CD8-positive, alpha-beta memory T cell (primary cell): ENCODE measurements at places on chromosomes 16 and 17. TPM values are rescaled to one million over a fixed set of nuclear protein-coding genes. Genes with fewer than 3 reads are reported as not detected.

DNA sequence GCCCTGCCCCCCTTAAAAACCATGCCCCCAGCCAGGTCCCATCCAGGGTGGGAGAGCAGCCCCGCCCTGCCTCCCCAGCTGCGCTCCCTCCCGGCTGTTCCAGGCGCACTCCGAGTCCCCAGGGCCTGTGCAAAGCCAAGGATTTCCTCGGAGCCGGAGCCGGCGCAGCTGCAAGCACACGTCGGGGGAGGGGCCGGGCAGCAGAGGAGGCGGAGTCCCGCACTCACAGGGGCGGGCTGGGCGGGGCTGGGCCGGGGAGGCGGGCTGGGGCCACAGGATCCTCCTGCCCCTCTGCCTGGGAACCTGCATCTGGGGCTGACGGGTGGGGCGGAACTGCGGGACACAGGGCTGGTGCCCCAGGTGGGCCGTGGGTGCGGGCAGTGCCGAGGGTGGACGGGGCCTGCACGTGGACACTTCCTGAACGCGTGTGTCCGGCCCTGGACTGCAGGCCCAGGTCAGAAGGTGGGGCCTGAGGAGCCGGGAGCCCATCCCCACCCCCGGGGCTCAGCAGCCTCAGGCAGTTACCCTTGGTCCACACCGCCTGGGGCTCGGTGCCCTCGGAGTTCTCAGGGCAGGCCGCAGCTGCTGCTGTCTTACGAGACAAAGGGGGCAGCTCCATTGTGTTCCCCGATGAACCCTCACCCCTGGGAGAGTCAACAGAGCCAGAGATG is 24.0 kb upstream of the SSTR5 start:
- DNase-seq = no peak

DNA sequence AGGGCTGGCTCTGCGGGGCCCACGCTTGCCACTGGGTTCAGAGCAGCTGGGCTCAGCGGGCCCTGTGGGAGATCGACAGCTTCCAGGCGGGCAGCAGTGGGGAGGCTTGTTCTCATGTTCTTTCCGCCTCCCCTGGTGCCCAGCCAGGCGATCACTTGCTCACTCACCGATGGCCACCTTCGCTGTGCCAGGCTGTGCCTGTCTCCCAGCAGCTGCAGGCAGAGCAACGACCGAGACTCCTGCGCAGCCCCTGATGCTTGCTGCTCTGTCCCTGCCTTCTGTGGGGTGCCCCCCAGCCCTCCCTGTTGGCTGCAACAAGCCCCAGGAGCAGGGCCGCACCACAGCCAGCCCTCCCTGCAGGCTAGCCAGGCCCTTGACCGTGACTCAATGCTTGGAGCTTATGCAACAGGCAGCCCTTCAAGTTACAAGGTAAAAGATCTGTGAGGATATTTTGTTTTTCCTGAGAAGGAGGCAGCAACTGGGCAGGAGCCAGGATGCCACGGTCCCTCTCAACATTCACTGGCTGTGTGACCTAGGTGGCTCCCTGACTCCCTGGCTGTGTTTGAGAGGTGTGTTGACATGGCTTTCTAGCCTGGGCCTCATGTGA is 9.6 kb upstream of the SPNS2 start:
- no peak for DNase-seq

- DNase-seq = no peak
These were observed 12.7 kb downstream of the CALB2 start for GRCh38 chr16:71371237-71371636.

DNA sequence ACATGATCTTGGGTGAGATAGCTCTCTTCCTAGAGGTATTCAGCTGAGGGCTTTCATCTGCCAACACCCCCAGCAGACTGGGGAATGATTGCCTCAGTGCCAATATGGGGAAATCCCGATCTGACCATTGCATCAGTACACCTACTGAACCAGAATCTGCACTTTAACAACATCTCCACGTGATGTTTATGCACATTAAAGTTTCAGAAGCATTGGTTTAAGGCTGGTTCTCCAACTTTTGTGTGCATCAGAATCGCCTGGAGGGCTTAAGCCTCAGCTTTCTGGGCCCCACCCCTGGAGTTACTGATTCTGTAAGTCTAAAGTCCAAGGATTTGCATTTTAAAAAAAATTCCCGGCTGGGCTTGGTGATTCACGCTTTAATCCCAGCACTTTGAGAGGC is 123.6 kb upstream of the MED13 start:
- DNase-seq = no peak

Gene ITGAD
- total RNA-seq = not detected

Gene SEPTIN12
- total RNA-seq = not detected

DNA sequence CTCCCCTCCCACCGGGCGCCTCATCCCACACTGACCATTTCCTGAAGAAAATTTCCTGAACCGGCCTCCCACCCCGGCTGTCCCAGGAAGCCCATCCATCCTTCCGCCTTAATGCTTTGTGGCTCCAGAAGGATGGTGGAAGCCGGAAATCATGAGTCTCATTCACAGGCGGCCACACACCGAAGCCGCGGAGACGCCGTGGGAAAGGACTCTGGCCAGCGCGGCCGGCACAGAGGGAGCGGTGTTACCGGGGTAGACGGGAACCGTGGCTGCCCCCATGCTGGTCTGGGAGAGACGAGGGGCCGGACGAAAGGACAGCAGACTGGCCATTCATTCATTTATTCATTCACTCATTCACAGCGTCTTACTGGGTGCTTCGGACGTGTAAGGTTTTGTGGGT is 326.8 kb downstream of the SEC14L1 start:
- DNase-seq = no peak

DNA sequence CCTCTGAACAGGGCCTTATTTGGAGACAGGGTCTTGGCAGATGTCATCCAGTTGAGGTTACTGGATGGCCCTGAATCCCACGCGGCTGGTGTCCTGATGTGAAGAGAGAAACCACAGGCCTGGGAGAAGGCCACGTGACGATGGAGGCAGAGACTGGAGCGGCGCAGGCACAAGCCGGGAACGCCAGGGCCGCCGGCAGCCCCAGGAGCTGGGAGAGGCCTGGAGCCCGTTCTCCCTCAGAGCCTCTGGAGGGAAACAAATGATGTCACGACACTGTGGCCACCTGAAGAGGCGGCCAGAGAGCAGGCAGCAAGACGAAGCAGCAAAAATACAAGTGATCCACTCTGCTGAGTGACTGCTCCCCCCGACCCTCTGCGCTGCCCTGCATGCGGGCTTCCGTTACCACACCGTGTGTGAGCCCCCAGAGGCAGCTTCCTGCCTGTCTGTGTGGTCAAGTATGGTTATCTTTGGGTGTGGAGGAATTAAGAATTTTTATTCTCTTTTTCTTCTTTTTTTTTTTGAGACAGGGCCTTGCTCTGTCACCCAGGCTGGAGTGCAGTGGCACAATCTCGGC is 11.6 kb downstream of the CD7 start:
- DNase-seq = no peak

DNA sequence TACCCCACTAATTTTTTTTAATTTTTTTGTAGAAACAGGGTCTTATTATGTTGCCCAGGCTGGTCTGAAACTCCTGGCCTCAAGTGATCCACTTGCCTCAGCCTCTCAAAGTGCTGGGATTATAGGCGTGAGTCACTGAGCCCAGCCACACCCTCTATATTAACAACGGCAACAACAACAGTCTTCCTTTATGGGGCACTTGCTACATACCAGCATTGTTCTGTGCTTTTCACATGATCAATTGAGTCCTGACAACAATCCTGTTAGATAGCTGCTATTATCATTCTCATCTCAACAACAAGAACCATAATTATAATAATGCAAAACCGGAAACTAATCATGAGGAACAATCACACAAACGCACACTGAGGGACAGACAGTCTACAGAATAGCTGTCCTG is 12.6 kb upstream of the ARL5C start:
- DNase-seq = no peak

Gene KRTAP4-3
- total RNA-seq = not detected

GRCh38 chr16:66434619-66435430 is 7.7 kb downstream of the BEAN1 start:
- no peak for DNase-seq

DNA sequence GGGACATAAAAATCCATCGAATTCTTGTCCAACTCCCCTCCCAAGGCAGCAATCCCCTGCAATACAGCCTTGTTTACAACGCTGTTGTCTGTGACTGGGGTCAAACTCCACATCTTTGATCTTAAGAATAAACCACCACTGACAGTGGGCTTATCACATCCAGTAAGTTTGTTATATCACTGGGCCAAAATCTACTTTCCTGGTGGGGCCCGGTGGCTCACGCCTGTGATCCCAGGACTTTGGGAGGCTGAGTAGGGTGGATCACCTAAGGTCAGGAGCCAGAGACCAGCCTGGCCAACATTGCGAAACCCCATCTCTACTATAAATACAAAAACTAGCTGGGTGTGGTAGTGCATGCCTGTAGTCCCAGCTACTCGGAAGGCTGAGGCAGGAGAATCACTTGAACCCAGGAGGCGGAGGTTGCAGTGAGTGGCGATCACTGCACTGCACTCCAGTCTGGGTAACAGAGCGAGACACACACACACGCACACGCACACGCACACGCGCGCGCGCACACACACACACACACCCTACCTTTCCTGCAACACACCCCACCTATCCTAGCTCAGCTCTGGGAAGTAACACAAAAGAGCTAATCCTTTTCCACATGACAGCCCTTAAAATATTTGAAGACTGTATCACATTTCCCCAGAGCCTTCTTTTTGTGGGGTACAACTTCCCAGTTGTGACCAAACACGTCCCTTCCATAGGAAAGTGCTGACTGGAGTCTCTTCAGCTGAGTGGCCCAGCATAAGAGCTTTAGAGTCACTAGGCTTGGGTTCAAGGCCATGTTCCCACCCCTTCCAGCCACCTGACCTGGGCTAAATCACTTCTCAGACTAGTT is 20.9 kb upstream of the ABCC1 start:
- no peak for DNase-seq

Gene SLFN12L
- 50.8 TPM for total RNA-seq

Gene ABCC6
- not detected for total RNA-seq
